ENCODE measurements at places on chromosomes 11 and 22. TPM values are rescaled to one million over a fixed set of nuclear protein-coding genes. Genes with fewer than 3 reads are reported as not detected.

GRCh38 chr11:126824035-126824607 is 176.4 kb downstream of the KIRREL3 start:
- DNase-seq = no peak

DNA sequence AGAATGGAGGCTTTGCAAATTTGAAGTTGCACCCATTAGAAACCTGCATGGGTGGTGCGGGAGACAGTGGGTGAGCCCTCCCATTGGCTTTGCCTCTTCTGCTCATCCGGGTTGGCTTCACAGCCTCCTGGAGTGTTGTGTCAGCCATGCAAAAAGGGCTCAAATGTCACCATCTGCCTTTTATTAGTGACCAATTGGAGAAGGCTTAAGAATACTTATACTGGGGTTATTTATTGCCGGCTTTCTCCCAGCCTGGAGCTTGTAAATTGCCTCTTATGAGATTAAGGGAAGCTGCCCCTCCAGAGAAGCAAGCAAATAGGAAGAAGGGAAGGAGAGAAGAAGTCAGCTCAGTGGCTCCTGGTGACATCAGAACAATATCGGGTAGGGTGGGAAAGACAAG is 182.6 kb downstream of the ST3GAL4 start:
- no peak for DNase-seq

DNA sequence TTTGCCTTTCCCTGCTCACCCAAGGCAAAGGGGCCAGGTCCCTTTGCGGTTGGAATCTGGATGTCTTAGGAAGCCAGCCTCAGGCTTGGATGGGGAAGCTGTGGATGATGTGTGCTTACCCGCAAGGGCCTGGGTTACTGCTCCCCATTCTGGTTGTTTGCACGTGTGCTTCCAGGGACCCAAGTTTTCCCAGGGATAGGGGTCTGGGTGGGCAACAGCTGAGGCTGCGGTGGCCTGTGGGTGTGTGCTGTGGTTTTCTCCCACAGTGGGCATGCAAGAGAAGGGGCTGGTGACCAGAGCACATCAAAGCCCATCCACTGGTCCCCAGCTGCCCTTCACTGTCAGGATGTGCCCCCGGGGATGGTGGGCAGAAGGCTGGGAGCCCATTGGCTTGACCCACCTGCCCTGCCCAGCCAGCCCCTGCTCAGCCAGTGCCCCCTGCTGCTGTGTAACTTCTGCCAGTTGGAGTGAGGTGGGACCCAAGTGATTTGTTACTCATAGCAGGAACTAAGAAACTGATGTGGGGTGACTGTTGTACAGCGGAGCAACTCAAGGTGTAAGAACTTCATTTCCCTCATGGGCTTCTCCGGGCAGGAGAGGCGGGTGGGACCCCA is 3.3 kb downstream of the CAPN5 start:
- DNase-seq = peak; percentile 39

The LRRC32 gene
- 0.43 TPM for total RNA-seq

The CCDC89 gene
- not detected for total RNA-seq

All from activated naive CD4-positive, alpha-beta T cell treated with anti-CD3 and anti-CD28 coated beads, Interleukin-2, amount 50 U/mL, for 72 hours (primary cell).